ENCODE measurements at places on chromosomes 3 and 15.

GRCh38 chr3:139388821-139389551, 461 bp downstream of the COPB2 start:
- DNase-seq, result no peak

DNA sequence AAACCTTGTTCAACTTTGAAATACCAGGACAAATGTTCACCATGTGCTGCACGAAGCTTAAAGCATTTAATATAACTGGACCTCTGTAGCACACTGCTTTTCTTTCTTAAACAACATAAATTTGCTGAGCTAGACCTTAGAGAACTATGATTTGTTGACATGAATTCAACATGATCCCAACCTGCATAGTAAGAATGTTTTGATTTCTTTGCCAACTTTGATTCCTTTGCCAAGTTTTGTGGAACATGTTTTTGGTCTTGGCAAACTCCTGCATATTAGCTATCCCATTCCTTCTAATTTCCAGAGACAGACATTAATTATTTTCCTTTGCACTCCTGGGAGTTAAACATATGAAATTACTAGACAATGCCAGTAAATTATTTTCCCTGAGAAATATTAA, 197.2 kb upstream of the RBMS3 start:
- DNase-seq, result no peak

DNA sequence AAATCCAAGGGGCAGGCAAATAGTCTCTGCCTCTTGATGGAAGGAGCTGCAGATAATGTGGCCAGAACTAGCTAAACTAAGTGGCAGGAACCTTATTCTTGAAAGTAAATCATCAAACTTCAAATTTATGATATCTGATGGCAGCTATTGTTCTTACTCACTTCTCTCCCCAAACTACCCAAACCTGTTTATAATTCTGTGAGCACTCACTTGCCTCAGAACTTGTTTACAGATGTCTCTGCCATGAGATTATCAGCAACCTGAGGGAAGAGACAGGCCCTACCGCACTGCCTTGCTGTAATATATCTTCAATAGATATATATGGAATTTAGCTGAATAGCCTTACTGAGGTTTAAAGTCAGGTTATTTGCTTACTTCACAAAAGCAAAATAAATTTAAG, 2.2 kb upstream of the B3GALNT1 start:
- no peak for DNase-seq

- DNase-seq, result no peak
Observed at GRCh38 chr15:57554063-57554811, 37.5 kb upstream of the MYZAP start.

DNA sequence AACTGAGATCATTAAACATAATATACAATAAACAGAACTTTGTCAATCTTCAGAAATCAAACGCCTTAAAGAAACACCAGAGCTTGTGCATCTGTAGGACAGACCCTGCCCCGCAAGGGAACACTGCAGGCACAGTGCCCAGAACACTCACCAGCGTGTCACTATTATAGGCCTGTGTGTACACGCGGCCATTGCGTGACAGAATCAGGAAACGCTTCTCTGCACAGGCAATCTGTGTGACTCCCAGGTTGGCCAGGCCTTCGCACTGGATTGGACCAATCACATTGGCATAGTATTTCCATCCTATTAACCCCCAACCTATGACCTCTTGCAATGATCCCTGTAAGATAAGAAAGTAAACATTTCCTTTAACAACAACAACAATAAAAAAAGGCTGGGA, 52.9 kb downstream of the HERC2 start:
- DNase-seq, result no peak

GRCh38 chr3:79109754-79110153, 658.0 kb downstream of the ROBO1 start:
- no peak for DNase-seq

DNA sequence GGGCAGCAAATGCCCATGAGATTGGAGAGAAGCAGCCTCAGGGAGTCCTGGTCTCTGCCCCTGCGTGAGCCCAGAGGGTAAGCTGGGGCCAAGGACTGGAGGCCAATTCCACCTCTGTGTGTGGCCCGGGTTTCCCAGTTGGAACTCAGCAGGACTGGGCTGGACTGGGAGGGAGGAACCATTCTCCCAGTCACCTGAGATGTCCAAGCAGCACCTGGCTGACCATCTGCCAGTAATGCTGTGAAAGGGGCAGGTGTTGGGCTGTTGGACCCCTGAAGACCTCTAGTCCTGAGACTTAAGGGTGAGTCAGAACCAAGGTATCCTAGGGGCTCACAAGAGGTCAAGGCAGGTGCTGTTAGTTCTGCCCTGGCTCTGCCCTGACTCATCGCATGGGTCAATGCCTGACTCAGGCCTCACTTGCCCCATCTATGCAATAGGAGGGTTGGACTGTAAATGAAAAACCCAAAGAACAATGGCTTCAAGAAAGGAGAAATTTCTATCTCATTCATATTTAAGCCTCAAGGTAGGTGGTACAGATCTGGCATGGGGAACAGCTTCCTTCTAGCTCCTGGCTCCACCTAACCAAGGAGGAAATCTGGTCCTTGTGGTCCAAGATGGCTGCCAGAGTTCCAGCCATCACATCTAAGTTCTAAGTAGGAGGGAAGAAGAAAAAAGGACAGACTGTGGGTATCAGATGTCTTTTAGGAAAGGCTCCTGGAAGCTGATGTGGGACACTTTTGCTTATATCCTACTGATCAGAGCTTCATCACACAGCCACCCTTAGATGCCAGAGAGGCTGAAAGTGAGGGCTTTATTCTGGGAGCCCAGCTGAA, 111.3 kb downstream of the FBLN2 start:
- no peak for DNase-seq

DNA sequence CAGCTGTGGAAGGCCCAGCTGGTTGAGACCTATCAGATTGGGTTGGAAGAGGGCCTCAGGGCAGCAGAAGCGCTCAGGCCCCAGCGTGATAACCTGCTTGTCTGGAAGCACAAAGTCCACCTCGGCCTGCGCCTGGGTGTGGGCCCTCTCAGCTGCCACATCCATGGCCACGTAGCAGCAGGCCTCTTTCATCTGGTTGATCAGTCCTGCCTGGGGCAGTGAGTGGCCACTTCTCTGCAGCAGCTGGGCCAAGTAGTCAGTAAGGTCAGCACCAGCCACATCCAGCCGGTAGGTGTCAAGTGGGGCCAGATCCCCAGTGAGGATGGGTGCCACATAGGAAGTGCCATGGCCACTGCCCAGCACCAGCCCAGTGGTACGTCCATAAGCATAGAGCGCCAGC, 3.9 kb upstream of the CAMKV start:
- DNase-seq, result no peak

- no peak for DNase-seq
Observed at GRCh38 chr3:130316169-130316568, 29.3 kb upstream of the COL6A5 start.

DNA sequence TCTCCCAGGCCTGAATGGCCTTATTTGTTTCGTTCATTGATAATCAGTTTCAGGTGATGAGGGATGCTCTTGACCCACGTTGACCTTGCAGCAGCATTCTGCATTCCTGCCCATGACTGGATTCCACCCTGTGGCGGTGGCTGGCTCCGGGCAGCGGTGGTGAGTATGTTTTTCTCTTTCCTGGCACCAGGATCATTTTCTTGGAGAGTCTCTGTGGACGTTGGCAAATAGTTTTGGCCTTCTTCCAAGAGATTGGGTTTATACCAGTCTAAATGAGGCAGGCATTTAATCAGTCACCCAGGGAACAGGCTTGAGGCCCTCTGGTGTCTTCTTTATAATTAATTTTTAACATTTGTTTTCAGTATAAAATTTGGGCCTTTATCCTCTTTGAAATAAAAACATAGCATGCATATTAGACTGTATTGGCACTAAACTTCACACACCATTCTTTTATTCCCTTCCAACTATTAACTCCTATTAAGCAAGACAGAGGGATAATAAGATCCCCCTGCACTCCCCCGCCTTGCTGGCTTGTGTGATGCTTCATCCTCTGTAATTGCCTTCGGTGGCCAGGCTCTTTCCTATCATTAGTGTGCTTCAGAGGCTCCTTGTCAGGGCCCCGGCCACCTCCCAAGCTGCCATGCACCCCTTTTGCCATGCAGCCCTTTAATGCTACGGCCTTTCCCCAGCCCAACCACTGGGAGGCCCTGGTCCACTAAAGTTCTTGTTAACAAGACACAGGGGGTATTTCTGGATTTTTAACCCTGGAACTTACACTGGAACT, 176.2 kb upstream of the TOPAZ1 start:
- DNase-seq, result no peak

DNA sequence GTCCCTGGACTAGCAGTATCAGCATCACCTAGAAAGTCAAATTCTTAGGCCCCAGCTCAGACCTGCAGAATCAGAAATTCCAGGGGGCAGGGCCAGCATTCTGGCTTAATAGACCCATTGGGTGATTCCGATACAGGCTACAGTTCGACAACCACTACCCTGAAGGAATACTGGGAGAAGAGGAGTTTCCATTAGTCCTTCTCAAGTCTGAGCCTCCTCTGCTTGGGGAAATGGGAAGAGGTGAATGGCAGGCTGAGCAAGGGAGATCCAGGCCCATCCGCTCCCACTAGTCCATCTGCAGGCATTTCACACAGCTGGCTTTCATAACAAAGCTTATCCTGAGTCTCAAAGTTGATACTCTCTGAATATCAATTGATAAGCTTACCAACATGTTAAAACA, 69.1 kb downstream of the MECOM start:
- DNase-seq, result no peak

GRCh38 chr3:179076243-179077027, 4.8 kb upstream of the ZMAT3 start:
- no peak for DNase-seq

GRCh38 chr3:13415236-13415986, 4.7 kb downstream of the NUP210 start:
- DNase-seq, result no peak

GRCh38 chr15:82043796-82044372, 1.9 kb downstream of the MEX3B start:
- no peak for DNase-seq

DNA sequence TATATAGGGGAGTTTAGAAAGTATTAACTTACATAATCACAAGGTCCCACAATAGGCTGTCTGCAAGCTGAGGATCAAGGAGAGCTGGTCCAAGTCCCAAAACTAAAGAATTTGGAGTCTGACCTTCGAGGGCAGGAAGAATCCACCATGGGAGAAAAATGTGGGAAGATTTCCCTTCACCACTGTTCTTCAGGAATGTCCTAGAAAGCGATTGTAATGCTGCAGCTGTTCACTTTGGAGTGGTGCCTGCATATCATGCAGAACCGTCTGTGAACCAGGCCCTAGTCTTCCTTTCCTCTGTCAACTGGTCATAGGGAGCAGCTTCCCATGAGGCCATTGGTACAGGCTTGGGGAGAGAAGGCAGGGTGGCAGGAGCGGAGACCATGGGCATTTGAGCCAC, 497.9 kb upstream of the ARPP21 start:
- DNase-seq, result no peak

DNA sequence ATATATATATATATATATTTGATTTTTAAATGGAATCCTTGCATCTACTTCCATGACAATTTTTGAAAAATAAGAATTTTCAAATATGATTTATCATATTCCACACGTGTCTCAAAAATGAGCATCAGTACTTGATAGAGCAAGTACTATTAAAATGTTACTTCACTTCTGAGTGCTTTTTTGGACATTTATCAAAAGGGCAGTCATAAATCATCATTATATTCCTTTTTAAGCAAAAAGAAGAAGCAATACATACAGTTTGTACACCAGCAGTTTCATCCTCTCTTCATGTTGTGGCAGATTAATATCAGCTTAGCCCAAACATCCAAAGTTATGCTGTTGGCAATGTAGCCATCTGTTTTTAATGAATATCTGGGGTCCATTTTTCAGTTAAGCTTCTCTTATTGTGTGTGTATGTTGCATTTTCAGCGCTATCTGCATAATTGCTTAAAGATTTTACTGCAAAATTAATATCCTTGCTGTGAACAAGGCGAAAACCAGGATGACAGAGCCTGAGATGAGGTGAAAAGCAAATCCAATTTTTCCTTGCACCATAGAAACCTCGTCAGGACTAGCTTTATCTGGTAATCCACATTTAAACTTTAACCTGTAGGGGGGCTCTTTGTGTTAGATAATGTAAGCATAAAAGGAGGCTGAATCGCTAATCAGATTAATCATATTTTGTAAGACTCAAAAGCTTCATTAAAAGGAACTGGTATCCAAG, 604.9 kb upstream of the AGTR1 start:
- no peak for DNase-seq

DNA sequence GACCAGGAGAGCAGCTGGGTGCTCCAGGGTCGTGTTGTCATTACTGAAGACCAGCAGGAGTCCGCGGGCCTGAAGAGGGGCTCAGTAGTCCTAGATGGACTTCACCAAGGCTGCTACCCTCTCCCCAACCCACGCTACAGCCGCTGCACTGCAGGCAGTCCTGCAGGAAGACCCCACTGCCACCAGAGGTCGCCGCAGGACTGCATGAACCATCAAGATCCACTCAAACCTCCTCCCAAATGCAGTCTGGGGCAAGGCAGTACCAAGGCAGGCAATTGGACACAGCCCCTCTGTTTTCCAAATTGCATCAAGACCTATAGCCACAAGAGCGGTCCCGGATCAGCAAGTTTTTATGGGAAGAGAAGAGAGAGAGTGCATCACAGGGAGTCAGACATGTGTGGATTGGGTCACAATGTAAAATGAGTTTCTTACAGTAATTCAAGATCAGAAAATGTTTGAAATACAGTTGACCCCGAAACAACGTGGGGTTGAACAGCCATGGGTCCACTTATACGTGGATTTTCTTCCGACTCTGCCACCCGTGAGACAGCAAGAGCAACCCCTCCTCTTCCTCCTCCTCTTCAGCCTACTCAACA, 46.7 kb downstream of the DZIP1L start:
- DNase-seq, result peak; percentile 68

DNA sequence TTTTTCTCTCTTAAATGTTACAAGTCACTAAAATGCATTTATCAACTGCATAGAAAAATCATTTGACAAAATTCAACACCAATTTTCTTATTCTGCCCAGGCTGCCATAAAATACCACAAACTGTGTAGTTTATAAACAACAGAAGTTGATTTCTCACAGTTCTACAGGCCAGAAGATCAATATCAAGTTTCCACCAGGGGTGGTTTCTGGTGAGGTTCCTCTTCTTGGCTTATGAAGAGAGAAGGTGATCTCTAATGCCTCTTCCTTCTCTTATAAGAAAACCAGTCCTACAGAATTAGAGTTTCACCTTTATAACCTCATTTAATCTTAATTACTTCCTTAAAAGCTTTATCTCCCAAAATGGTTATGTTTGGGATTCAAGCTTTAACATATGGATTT, 10.9 kb upstream of the CD200R1L start:
- DNase-seq, result peak; percentile 32

GRCh38 chr15:35738370-35738769, 192.4 kb upstream of the DPH6 start:
- no peak for DNase-seq

GRCh38 chr3:130759692-130760338, 13.2 kb upstream of the PIK3R4 start:
- peak; percentile 71 for DNase-seq

All from CD4-positive, alpha-beta T cell treated with Interleukin-12 subunit alpha and Interleukin-12 subunit beta, for 1 hour (primary cell).